ENCODE measurements at places on chromosomes 16 and 17.

GRCh38 chr17:29633886-29634285, 11.2 kb upstream of the CORO6 start:
- no peak for DNase-seq

DNA sequence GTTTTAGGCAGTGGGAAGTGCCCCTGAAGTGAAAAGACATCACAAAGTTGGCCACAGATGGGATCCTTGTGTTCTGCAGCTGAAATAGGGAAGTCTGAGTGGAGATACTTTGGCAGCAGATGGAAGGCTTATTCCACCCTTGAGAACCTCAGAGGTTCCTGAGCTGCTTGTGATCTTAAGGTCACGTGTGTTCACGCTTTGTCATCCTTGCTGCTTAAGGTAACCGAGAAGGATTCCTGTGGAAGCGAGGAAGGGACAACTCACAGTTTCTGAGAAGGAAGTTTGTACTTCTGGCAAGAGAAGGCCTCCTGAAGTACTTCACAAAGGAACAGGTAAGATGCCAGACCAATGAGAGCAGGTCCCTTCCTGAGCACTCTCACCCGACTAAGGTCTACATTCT, 12.2 kb downstream of the ADAP2 start:
- no peak for DNase-seq

DNA sequence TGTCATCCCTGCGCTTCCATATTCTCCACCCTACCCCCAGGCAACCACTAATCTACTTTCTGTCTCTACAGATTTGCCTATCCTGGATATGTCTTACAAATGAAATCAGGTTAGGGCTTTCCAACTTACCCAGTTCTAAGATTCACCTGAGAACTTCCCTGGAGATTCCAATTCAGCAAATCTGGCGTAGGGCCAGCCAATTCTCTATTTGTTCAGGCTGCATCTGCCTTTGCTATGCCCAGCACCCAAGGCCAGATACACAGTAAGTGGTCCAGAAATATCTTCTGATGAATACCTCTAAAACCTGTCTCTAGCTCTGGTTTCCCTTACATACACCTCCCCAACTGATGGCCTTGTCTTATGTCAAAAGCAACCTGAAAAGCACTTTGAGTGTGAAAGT, 10.4 kb upstream of the CTCF start:
- DNase-seq, result no peak

DNA sequence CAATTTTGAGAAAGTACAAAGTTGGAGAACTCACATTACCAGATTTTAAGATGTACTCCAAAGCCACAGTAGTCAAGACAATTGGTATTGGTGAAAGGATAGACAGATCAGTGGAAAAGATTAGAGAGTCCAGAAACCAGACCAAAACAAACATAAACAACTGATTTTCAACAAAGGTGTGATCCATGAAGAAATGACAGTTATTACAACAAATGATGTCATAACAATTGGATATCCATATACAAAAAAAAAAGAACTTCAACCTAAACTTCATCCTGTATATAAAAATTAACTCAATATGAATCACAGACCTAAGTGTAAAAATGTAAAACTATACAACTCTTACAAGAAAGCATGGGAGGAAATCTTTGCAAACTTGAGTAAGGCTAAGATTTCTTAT, 8.4 kb downstream of the CEP112 start:
- no peak for DNase-seq

GRCh38 chr17:34899643-34900291, 61.5 kb downstream of the CCT6B start:
- DNase-seq, result no peak

- DNase-seq, result peak; percentile 53
Measured at GRCh38 chr16:987906-988305, 6.3 kb downstream of the SOX8 start.

DNA sequence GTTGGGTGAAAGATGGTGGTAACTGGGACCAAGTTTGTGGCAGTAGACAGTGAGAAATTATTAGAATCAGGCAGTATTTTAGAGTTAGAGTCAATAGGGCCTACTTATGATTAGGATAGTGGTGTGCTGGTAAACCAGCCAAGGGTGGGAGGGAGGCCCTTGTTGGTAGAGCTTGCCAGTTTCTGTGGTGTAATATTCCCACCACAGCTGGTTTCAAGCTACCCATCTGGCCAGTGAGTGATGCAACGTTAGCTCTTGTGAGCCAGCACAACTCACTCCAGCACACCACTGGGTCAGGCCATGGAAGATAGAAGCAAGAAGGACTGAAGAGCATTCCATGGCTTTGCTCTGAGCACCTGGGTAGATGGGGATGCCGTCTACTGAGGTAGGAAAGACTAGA, 34.9 kb downstream of the GNAO1 start:
- DNase-seq, result no peak

- DNase-seq, result no peak
Measured at GRCh38 chr16:14043278-14043677, 27.8 kb upstream of the MRTFB start.

DNA sequence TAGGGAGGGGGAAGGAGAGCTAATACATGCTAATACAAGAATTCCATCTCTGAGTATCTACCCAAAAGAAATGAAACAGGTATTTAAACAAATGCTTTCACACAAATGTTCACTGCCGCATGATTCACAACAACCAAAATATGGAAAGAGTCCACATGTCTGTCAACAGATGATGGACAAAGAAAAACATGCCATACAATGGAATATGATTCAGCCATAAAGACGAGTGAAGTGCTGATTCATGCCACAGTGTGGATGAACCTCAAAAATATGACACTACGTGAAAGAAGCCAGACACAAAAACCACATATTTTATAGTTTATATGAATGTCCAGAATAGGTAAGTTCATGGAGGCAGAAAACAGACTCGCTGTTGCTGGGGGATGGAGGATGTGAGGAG, 321.4 kb downstream of the FOXL1 start:
- DNase-seq, result no peak

- DNase-seq, result no peak
Measured at GRCh38 chr16:4192206-4192605, 49.7 kb downstream of the SRL start.

- no peak for DNase-seq
Measured at GRCh38 chr16:55398762-55399161, 74.8 kb downstream of the IRX6 start.

GRCh38 chr16:2308089-2308962, 32.2 kb downstream of the ABCA3 start:
- DNase-seq, result no peak

DNA sequence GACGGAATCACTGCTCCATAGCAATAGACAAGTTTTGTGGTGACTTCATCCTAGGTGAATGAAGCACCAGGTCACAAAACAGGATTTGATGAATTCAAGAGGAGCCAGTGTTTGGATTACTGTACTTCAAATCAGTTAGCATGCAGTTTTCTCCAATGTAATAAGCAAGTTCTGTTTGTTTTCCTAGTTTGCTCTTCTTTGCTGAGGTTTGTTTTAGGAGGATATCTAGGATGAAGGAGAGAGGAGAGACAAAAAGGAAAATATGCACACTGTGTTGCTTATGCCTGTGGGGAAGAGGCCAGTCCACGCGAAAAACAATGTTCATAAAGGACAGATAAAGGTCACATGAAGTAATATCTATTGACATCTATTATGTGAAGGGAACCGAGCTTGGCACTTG, 9.0 kb downstream of the KRT37 start:
- no peak for DNase-seq

DNA sequence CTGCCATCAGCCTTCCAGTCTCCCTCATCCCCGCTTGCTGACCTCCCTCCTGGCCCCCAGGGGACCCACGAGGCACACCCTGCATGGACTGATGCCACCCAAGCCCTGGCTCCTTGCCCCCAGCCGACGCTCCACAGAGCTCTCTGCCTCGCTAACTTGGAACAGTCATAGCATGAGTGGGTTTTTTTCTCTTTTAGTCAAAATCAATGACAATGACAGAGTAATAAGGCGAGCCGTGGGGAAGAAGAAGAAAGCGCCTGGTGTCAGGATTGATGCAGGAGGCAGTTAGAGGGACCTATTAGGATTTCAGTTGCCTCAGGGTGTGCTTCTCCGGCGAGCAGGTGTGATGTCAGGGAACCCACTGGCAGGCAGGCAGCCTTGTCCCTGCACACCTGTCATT, 176.3 kb upstream of the TNRC6C start:
- DNase-seq, result no peak

GRCh38 chr16:2231016-2231931, 5.0 kb upstream of the DNASE1L2 start:
- no peak for DNase-seq

DNA sequence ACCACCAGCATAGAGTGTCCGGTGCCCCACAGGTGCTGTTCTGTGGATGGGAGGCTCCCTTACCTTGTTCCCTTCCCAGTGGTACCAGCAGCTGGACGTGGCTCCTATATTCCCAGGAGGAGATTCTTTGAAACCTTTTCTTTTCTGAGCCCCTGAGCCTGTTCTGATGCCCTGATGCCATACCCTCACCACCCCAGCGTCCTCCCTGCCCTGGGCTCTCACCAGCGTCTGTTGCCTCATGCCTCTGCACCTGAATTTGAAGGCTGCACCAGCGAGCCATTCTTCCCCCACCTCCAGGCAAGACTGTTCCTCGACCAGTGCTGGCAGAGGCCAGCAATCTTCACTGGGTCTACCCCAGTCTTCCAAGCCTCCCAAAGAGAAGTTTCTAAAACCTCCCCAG, 505 bp downstream of the SOST start:
- DNase-seq, result no peak

GRCh38 chr16:1545044-1546040, 11.9 kb downstream of the TMEM204 start:
- DNase-seq, result no peak

GRCh38 chr16:5647051-5647450, 549.5 kb upstream of the EEF2KMT start:
- no peak for DNase-seq

DNA sequence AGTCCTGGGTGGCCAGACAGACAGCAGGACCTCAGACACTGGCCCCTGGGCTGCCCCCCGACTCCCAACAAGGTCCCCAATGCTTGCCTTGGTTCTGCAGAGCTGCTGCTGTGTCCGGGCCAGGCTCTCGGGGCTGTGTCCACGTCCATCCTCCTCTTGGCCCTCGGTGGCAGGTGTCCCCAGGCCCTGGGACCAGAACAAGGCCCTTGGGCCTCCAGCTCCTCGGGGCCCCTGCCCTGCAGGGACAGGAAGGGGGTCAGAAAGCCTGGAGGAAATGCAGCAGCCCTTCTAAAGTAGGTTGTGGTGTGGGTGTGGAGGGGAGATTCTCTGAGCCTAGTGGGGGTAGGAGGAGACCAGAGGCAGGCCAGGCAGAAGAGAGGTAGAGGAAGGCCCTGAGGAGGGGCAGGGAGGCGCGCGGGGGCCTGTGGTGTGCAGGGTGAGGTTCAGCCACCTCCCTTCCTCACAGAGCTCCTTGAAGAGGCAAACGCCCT, 2.5 kb upstream of the AXIN1 start:
- no peak for DNase-seq

DNA sequence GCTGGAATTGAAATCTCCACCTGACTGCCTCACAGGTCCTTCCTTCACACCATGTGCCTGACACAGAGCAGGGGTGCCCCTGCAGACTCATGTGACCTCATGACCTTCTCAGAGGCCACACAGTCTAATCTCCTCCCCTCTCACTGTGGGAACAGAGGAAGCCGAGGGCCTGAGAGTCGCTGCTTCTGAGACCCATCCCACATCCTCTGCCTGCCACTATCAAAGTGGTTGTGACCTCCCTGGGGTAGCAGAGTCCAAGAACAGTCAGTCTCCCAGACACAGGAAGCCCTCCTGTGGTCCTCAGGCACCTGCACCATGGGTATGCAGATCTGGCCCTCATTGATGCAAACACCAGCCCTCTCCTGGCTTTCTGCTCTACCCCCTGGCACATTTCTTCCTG, 78.5 kb downstream of the RAB11FIP4 start:
- no peak for DNase-seq

GRCh38 chr16:5056352-5056751, 9.4 kb downstream of the C16orf89 start:
- no peak for DNase-seq

- DNase-seq, result no peak
Measured at GRCh38 chr16:68478526-68479250, 30.4 kb upstream of the SMPD3 start.

Measured in hippocampal formation (tissue), 2 donors.